SIG-M5 (cell line): ENCODE measurements at places on chromosomes 11 and 22.

GRCh38 chr11:1226226-1226985 is 3.5 kb downstream of the MUC5B start:
- no peak for DNase-seq

DNA sequence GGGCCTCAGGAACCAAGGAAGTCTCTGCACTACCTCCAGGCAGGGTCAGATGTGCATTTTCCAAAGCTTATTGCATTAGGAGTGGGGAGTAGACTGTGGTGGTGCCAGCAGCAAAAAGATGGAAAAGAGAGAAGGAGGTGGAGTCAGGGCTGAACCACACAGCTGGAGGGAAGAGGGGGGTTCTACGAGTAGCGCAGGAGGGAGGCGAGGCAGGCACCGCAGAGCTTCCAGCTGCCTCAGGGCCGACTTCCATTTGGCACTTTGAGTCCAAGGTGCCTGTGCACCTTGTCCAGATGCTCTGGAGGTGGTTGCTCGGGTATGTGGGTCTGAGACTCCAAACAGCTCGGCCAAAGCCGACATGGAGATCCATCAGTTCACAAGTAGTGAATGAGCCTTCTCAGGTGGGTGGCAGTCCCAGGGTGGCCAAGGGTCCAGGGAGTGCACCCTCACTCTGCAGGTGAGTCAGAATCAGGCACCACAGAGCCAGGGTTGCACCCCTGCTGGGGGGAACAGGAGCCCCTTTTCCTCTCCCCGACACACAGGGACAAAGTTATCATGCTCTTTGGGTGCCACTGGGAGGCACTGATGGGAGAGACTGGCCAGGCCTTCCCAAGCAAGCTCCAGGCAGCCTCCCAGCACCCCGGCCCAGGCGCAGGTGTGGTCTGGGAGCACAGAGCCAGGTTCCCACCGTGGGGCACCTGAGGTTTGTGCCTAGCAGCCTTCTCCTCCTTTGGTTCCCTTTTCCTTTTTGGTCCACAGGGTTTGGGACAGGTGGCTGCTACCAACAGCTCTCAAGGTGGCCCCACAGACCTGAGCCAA is 30.2 kb downstream of the GGT5 start:
- DNase-seq, result no peak

DNA sequence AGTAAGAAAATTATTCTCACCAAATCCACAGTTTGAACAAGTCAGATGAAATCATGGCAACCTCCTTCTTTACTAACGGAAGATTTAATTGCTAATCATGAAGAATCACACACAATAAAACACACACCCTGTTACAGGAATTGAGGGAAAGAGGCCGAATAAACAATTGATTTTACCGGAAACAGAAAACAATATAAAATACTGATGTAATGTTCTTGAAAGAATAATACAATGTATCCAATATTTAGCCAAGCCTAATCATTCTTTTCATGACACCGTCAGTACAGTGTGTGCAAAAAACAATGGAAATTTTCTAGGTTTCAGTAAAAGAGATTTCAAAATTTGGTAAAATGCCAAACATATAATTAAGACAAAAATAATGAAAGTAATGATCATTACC is 23.4 kb downstream of the ASRGL1 start:
- no peak for DNase-seq

DNA sequence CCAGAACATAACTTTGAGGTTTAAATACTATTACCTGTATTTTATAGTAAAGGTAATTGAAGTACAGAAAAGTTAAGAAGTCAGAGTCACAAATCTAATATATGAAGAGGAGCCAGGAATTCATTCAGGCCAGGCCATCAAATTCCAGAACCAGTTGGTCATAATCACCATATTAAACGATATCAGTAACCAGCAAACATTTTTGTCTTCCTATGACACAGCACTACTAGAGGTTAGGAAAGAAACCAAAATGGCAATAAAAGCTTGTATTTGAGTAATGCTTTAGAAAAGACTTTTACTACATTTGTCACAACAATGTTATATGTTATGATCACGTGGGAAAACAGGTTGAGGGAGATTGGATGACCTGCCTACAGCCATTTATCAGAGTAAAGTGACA is 62.2 kb downstream of the DKK3 start:
- DNase-seq, result no peak

- DNase-seq, result no peak
Measured at GRCh38 chr22:39290724-39291161, 28.7 kb downstream of the RPL3 start.

DNA sequence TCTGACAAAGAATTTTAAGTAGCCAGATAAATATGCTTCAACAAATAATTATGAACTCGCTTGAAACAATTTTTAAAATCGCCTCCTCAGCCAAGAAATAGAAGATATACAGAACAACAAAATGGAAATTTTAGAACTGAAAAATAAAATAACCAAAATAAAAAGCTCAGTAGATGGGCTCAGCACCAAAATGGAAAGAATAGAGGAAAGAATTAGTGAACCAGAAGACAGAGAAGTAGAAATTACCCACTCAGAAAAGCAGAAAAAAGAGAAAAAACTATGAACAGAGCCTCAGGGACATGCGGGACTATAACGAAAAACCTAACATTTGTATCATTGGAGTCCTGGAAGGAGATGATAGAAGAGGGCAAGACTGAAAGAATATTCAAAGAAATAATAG is 7.4 kb downstream of the COMMD9 start:
- DNase-seq, result no peak
